AG04449 (cell line): ENCODE measurements at places on chromosomes 11 and 22.

DNA sequence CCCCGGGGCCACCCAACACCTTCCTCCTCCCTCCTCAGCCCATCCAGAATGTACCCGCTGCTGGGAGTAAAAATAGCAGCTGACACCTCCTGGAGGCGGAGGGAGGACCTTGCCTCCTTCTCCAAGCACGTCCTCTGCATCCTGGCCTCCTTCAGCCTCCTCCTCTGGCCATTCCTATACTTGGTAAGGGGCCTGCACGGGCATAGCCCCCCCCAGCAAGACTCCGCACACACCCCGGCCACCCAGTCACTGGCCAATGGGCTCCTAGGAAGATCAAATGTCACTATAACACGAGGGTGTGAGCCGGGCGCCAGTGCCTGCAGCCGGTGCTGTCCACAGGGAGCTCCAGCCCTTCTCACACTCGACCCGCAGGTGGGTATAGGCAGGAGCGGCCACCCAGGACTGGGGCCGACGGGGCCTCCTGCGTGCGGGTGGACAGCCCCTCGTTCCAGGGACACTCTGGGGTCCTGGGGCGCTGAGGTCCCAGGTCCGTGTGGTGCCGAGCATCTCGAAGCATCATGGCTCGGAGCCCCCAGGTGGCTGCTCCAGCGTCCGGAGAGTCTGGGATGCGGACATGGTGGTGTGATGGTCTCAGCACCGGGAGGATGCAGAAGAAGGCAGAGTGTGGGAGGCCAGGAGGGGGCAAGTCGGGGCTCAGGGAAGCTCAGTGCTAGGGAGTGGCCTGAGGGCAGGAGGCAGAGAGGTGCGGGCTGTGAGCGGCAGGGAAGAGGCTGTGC lies at the start of gene TNNT3:
Gene TNNT3, plus strand, starts transcription at position 313 of the 737 bp plus-strand sequence. CDS start 3,172 bp downstream, outside the sequence.
- DNase-seq: no peak

DNA sequence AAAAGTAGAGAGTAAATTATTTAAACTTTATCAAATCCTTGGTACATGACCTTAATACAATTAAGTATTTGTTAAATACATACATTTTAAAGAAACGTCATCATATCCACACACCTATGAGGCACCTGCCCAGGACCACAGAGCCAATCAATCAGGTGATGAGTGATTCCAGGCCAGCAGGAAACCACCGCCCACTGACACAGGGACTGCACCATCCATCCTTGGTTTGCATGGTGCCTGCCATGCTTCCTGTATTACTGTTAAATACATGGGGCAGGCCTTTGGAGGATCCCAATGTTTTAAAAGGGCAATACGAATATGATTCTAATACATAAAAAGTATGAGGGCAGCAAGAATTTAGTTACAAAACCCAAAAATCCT lies 7.0 kb upstream of the TBC1D10A start:
- no peak for DNase-seq

DNA sequence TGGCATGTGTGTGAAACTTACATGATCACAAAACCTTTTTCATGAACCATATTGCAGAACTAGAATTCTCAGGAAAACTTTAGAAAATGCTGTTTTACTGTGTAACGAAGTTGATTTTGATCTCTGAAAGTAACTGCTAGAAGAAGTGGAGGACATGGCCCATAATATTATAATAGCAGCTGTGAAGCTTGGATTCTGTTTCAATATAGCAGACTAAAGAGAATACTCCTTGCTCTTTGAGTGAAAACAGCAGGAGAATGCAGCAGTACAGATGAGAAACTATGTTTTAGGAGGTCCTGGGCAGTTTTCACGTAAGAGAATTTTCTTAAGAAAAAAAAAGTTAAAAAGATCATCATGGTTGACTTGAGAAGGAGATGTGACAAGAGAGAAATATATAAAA lies 76.7 kb upstream of the POU2AF2 start:
- DNase-seq: no peak

DNA sequence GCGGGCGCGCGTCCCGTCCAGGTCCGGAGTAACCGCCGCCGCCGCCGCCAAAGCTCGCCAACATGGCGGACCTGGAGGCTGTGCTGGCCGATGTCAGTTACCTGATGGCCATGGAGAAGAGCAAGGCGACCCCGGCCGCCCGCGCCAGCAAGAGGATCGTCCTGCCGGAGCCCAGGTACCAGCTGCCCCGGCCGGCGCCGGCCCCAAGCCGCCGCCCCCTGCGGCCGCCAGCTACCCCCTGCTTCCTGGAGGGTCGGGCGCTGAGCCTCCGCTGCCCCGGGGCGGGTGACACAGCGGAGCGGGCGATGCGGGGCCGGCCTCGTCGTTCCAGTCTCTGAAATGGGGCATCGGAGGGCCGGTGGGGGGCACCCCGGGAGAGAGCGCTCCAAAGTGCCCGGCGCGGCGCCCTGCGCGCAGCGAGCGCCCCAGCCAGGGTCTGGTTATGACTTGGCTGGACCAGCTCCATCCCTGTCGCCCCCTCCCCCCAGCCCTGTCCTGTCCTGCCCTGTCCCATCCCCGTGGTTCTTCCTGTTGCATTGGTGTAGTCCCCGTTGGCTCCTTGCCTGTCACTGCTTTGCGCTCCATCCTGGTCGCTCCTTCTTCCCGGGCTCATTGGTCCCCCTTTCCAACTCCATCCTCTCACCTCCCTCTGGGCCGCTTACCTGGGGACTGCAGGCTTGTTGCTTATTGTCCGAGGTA lies 653 bp downstream of the GRK3 start:
- no peak for DNase-seq

DNA sequence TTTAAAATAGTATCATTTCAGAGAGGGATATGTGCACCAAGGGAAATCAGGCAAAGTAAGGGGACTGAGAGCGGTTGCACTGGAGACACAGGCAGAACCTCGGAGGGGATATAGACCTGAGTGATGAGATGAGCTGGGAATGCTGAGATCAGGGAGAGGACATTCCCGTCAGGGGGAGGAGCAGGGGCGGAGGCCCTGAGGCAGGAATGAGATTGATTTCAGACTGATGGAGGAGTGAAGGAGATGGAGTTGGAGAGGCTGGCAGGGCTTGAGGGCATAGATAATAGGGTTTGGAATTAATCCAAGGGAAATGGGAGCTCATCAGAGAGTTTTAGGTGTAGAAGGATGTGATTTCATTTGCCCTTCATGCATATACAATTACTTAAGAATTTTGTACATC lies 13.2 kb downstream of the CD6 start:
- DNase-seq: no peak

DNA sequence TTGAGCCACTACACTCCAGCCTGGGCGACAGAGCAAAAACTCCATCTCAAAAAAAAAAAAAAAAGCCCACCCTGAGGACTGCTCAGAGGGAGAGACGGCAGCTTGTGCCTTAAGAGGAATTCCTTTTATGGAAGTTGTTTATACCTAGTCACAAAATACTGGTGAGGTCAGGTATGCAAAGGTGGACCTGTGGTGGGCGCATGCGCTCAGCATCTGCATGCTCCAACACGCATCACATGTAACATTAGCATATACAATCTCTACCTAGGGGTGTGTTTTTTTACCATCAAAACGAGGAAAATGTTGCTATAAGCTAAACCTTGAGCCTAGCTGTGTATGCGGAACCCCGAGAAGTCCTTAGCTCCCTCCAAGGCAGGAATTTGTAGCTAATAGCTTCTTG lies 6.8 kb upstream of the SART1 start:
- no peak for DNase-seq

DNA sequence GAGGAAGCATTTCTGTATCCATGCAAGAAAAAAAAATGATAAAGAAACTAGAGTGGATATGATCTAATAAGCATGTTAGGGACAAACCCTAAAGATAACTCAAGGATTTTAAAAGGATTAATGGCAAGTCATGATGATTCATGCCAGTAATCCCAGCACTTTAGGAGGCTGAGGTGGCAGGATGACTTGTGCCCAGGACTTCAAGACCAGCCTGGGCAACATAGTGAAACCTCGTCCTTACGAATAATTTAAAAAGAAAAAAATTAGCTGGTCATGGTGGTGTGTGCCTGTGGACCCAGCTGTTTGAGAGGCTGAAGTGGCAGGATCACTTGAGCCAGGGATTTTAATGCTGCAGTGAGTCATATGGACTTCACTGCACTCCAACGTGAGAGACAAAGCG lies 145.5 kb upstream of the BLID start:
- no peak for DNase-seq

- no peak for DNase-seq
These were observed 728 bp downstream of the MMP27 start for GRCh38 chr11:102704841-102705240.

- no peak for DNase-seq
These were observed 393.0 kb upstream of the KIRREL3 start for GRCh38 chr11:127393460-127393997.

DNA sequence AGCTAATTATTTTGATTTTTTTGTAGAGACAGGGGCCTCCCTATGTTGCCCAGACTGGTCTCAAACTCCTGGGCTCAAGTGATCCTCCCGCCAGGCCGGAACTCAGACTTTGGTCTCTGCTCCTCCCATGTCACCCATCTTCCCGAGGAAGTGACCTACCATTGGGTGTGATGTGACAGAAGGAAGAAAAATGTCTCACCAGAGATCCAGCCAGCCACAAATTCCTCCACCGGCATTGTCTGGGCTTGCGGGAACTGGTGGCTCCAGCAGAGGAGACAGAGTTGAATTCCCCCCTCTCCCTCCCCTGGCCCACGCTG lies 772 bp downstream of the SLC25A45 start:
- no peak for DNase-seq
